AG09309 (cell line): ENCODE measurements at places on chromosomes 2 and 18.

- no peak for DNase-seq
These were observed 58.1 kb downstream of the ARMC9 start for GRCh38 chr2:231256494-231256893.

DNA sequence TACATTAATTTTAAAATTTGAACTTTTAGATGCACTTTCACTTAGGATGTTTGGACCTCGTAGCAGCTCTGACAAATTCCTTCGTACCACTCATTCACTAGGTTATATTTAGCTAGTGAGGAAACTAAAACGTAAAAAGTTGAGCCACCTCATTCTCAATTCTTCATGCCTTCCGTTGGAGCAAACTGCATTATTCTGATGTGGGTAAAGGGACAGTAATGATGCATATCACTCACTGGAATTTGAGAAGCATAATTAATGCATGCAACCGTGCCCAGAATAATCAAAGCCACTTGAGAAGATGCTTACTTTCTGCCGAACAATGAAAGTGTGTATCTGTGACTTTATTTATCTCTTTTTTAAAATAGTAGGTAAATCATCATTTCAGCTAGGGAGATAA is 2.2 kb downstream of the CNOT9 start:
- DNase-seq, result peak; percentile 13

- no peak for DNase-seq
These were observed 7.6 kb downstream of the AMER3 start for GRCh38 chr2:130762910-130763385.

- DNase-seq, result no peak
These were observed 1.4 kb downstream of the FZD5 start for GRCh38 chr2:207768168-207768865.

DNA sequence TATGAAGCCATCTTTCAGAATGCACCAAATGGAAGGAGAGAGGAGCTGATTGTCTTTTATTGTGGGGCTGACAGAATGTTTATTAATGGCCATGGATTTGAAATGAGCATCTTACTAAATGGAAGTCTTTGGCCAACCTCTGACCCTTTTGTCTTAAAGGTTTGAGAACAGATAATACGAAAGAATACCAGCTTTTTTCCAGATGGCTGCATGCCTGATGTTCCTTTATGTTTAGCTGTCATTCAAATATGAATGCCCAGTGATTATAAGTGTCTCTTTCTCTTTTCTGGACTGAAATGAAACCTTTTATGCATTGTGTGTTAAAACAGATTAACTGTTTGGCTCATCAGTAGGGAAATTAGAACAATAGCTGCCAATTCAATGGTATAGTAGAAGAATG is 46.0 kb downstream of the PARD3B start:
- no peak for DNase-seq

GRCh38 chr2:116442418-116442817 is 1372.1 kb upstream of the DDX18 start:
- no peak for DNase-seq

GRCh38 chr2:158890296-158890905 is 78.0 kb upstream of the TANC1 start:
- DNase-seq, result no peak

- DNase-seq, result no peak
These were observed at the start of gene PSTPIP2 for GRCh38 chr18:46071653-46072375. Gene PSTPIP2 (minus strand): TSS chr18:46072260. CDS start chr18:46072188, 72 bp downstream.

- no peak for DNase-seq
These were observed 1.3 kb upstream of the USP34 start for GRCh38 chr2:61471905-61472805.

GRCh38 chr18:43886341-43886740 is 609.1 kb upstream of the SYT4 start:
- no peak for DNase-seq

- peak; percentile 68 for DNase-seq
These were observed 227.9 kb downstream of the GBX2 start for GRCh38 chr2:235940330-235940729.
